Activated CD8-positive, alpha-beta memory T cell treated with anti-CD3 and anti-CD28 coated beads for 1 hour (primary cell): ENCODE measurements at places on chromosomes 16 and 17.

DNA sequence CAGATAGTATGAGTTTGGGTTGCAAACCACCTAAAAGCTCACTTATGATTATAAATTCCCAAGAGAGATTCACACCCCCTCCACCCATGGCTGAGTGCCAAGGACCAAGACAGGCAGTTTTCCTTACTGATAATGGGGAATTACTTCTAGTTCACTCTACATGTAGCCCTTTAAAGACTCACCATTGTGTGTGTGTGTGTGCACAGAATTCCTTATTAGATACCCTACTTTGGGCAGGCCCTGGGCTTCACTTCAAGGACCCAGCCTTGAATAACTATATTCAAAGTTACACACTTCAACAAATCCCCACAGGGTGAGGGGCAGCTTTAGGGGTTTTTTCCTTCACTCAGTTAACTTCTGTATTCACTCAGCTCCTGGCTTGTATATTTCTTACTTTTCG, 143.5 kb downstream of the MYO1D start:
- DNase-seq: no peak

- no peak for DNase-seq
Observed at GRCh38 chr17:60563743-60564142, 36.2 kb upstream of the PPM1D start.

- DNase-seq: no peak
Observed at GRCh38 chr17:17351356-17351891, 48.3 kb downstream of the NT5M start.

- DNase-seq: no peak
Observed at GRCh38 chr17:3592216-3592860, 16.9 kb downstream of the TRPV1 start.
